Fibroblast of skin of right quadriceps (primary cell): ENCODE measurements at places on chromosomes 6 and 20.

DNA sequence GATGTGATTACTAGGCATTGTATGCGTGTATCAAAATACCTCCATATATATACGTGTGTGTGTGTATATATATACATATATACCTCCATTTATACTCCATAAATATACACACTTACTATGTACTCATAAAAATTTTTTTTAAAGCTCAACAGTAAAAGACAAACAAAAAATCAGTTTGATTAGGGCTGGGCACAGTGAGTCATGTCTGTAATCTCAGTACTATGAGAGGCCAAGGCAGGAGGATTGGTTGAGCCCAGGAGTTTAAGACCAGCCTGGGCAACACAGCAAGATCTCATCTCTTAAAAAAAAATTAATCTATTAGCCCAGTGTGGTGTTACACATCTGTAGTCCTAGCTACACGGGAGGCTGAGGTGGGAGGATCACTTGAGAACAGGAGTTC lies 24.6 kb downstream of the PDSS2 start:
- DNase-seq: no peak

DNA sequence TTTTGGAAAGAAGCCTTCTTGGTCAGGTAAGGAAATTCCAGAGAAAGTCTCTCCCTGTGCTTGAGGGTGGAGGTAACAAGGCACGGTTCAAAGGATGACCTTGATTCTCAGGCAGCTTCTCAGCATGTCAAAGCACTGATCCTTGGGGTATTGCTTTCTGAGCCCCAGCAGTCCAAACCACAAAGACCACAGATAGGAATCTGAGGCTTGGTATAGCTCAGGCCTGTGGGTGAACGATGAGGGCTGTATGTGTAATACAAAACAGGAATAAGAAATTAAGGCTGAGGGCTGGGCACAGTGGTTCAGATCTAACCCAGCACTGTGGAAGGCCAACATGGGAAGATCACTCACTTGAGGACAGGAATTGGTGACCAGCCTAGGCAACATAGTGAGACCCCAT lies 70.2 kb upstream of the SLC22A1 start:
- no peak for DNase-seq

DNA sequence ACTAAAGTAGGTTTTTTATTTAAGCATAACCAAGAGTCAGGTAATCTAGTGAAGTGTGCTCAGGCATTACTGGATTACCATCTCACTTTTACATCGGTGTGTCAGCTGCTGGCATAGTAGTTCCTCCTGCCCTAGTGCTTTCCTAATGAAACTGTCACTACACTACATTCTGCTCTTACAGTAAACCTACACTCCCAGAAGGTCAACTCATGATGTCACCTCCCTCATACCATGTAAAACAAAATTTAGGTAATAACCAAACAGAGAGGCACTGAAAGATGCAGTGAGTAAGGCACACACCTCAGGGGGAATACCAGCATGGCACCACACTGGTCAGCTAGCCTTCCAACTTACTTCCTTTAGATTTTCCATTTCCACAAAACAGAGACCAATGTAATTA lies 23.3 kb downstream of the HUS1B start:
- DNase-seq: no peak

DNA sequence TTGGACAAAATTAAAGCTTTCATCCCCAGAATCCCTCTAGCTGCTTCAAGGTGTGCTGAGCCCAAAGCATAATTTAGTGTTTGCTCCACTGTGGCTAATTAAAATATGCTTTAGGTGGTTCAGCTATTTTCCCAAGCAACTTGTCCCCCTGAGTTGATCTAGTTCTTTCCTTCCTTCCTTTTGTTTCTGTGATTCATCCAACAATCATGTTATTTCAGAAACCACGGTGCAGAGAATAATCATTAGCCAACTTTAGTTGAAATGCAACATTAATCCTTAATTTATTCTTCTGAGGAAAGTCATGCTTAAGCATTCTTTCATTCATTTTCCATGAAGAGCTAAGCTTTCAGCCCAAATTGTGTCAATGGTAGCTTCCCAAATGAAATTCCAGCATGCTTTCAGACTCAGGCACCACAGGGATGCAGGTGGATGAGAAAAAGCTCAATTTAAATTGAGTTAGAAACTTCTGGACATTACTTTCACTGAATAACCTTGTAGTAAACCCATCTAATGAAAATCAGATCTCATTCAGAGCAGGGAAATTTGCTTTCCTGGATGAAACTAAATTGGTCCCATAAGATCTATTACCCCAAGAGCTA lies 209.0 kb upstream of the NT5E start:
- DNase-seq: peak; percentile 41

DNA sequence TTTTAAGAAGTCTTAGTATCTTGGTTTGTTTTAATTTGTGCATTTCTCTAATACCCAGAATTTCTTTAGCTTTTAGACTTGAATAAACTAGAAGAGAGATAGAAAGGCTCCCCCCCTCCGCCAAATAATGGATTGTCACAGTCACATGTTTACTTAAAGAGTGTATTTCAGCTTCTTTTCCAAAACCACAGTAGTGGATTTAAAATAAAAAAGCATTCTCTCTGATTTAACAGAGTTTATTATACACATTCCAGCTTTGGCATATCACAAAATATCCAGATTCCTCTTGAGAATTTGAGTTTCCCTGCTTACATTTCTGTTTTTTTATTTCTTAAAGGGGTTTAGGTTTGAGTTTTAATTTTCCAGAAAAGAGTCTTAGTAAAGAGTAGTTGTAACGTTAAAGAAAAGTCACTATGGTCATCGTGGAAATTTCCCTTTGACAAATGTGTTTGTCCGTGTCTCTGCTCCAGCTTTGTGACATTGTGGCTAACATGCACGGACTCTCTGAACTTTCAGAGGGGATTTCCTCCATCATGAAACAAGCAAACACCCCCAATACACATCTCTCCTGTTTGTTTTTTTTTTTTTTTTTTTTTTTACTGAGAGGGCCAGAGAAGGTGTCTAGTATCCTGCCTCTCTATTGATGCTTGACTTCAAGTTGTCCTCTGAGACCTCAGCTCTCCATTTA lies 113.5 kb upstream of the SUPT3H start:
- DNase-seq: no peak

GRCh38 chr20:63956664-63957003 lies 418 bp upstream of the UCKL1 start:
- DNase-seq: no peak

- no peak for DNase-seq
Measured at GRCh38 chr6:124885171-124885570, 77.1 kb upstream of the RNF217 start.

DNA sequence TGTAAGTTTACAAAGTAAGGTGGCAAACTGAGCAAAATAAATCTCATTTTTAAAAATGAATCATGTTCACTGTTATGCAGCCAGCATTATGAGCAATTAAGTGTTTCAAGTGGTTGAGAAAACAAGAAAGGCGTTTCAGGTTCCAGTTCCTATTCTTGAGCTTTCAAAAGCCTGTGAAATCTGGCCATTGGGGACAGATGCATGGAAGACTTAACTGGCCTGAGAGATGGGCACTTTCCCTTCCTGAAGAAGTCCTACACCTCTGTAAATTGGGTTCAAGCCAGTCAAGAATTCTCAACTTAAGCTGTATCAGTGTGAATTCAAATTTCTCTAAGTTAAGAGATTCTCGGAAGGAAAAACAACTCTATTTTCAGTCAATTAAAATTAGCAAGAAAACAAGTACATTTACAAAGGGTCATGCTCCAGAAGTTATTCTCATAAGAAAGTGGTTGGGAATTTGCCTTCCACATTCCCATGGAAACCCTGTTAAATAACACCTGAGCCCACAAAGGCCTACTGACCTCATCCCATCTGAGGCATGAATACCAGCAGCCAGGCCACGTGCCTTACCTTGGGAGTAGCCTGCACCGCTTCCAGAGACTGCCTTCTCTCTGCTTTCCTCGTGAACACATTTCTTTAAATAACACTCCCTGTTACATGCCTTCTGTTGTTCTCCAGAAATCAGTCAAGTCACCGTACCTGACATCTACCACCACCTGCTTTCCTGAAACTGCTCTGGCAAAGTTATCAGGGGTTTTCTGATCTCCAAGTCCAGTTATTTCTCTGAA lies 19.4 kb downstream of the MAP3K5 start:
- DNase-seq: no peak

- no peak for DNase-seq
Measured at GRCh38 chr6:76214546-76214945, 142.1 kb upstream of the IMPG1 start.

- DNase-seq: no peak
Measured at GRCh38 chr6:166388290-166389004, 5.7 kb upstream of the MPC1 start.

GRCh38 chr6:33732817-33733708 lies 13.6 kb downstream of the IP6K3 start:
- DNase-seq: peak; percentile 16

GRCh38 chr6:52106994-52107393 lies 19.6 kb upstream of the PKHD1 start:
- no peak for DNase-seq

- DNase-seq: peak; percentile 44
Measured at GRCh38 chr6:139449611-139450000, 75.2 kb upstream of the CITED2 start.

DNA sequence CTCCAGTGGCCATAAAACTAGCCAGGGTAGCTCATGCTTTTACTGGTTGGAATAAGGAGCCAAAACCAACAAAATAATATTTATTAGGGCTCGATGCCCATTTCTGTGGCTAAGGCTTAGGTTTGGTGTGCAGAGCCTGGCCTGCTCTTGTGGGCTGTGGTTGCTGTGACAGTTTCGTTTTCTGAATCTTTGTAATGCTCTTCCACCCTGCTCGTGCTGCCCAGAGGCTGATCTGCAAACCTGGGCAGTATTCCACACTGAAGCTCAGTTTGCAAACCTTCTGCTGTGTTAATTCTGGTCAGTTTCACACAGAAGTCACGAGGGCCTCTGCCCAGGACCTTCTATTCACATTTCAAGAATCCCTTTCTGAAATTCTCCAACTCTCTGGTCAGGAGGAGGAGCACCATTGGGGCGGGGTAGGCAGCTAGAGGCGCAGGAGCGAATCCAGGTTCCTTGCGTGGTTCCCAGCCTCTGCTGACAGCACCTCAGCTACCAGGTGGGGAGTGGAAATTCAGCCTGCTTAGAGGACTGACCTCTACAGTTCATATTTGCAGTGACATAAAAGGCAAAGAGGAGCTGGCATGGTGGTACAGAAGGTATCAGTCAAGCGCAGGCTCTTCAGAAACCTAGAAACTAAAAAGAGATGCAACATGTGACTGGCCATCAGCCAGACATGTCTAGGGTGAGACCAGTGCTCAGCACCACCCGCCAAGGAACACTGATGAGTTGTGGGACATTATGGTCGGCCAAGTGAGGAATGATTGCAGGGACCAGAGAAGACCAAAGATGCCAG lies 14.3 kb upstream of the C20orf144 start:
- peak; percentile 44 for DNase-seq

DNA sequence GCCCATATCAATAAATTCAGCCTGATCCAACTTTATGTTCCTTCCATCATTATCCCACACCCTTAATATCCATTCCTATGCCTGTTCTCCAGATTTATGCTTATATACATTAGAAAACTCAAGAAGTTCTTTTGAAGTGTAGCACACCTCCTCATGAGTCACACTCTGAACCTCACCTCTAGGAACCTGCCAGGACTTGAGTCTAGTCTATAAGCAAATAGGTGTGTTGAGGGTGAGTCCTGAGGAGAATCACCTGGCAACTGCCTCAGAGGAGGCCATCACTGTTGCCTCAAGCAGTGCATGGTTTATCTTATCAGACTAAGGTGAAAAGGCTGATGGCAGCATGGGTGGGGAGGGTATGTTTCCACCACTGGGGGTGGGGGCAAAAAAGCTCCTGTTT lies 496.7 kb downstream of the C6orf118 start:
- no peak for DNase-seq

DNA sequence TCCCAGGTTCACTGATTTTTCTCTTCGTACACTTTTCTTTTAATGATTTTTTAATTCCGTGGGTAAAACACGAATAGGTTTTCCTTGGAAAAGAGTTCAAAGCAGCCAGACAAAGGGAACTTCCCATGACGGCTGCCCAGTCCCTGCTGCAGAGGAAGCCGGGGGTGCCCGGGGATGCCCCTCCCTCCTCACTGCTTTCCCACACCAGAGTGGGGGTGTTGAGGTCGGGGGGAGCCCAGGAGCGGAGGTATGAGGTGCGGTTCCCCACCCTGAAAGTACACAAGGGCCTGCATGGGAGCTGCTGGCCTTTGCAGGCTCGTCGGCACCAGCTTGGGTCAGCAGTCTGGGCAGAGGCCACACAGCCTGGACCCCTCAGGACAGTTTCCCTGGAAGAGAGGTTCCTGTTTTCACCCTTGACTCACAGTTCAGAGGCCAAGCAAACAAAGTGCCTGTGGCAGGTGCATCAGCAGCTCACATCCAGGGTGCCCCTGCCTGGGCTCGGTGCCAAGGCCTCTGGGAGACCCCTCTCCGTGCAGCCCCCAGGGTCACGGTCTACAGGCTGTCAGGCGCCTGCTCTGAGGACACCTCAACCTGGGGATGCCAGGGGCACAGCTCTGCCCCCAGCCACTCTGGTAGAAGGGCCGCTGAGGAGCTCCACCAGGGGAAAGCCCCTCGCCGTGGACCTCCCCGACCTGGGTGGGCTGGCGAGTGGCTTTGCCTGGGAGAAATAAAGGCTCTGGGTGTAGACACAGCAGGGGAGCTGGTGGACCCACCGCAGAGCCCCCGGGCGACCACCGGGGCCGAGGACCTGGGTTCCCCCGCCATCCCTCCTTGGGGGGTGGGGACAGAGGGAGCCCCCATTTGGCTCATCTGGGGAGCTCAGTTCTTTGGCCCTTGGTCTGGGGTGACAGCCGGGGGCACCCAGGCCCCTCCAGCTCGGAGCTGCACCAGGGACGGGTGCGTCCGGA lies 15.4 kb upstream of the CHRNA4 start:
- DNase-seq: no peak

GRCh38 chr20:38985603-38986170 lies 23.5 kb downstream of the DHX35 start:
- peak; percentile 95 for DNase-seq

DNA sequence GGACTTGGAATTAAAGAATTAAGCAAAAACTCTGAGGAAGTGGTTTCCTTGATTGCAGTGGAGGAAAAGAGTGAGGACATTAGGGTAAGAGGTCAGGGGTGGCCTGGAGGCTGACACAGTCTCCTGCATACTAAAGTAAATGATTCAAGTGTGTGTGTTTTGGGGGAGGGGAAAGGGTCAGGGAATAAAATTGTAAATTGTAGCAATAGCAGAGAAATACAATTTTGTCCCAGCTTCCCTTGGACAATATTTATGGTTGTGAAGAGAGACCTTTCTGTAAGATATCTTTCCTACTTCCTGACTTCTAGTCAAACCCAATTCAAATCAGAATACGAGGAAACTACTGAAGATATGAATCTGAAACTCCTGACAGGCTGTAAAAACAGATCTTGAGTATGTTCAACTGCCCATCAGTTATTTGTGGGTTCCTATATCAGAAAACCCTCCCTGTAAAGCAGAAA lies 143.4 kb upstream of the HMGN3 start:
- DNase-seq: no peak

- DNase-seq: no peak
Measured at GRCh38 chr6:157066781-157067491, 256.4 kb downstream of the TMEM242 start.
